ENCODE measurements at places on chromosomes 1 and 21.

- no peak for DNase-seq
Measured at GRCh38 chr21:38178653-38179470, 77.9 kb upstream of the KCNJ15 start.

DNA sequence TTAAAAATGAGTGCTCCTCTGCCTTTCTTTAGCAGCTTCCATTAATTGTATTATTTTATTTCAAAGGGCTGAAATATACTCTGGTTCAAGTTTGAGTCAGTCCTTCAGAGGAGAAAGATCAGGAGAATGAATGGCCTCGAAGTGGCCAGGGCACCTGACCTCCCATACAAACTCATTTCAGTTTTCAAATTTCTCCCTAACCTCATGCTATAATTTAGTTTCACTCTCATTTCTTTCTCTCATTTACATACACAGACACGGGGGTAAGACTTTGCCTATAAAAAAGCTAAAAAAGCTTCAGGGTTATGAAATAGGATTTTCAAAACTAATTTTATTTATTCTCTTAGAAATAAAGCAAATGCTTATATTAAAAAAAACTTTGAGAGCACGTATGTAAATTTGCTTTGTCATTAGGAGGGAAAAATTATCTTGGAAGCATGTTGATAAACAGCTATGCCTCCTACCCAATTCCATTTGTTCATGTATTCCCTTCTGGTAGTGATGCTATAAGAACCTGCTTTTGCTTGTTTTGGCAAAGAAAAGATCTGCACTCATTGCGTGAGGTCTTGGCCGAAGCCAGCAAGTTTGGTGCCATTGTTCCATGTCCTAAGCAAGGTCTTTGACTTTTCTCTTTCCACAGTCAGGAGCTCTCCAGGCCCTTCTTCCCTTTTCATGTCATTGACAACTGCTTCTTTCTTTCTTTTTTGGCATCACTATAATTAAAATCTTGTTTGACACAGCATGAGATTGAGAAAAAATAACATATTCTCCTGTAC, 80.4 kb upstream of the LRRC53 start:
- DNase-seq, result no peak

- no peak for DNase-seq
Measured at GRCh38 chr1:115596080-115596780, 45.5 kb upstream of the VANGL1 start.

GRCh38 chr1:53835491-53835890, 2.6 kb downstream of the NDC1 start:
- DNase-seq, result no peak

DNA sequence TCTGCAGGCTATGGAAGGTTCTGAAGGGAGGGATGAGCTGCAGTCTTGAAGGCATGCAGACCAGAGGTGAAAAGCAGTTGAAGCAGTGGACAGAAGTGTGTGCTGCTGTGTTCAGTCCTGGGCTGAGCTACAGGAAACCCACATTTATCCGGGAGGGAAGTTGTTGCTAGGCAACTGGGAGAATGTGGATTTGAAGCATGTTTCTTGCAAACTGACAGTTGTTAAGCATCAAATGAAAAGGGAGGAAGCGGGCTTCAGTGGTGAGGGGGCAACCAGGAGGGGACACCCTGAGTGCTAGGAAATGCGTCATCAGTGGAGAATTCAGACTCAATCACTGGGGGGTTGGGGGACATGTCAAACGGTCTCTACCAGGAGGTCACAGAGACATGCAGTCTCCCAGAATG, 28.7 kb downstream of the ABCA4 start:
- peak; percentile 7 for DNase-seq

DNA sequence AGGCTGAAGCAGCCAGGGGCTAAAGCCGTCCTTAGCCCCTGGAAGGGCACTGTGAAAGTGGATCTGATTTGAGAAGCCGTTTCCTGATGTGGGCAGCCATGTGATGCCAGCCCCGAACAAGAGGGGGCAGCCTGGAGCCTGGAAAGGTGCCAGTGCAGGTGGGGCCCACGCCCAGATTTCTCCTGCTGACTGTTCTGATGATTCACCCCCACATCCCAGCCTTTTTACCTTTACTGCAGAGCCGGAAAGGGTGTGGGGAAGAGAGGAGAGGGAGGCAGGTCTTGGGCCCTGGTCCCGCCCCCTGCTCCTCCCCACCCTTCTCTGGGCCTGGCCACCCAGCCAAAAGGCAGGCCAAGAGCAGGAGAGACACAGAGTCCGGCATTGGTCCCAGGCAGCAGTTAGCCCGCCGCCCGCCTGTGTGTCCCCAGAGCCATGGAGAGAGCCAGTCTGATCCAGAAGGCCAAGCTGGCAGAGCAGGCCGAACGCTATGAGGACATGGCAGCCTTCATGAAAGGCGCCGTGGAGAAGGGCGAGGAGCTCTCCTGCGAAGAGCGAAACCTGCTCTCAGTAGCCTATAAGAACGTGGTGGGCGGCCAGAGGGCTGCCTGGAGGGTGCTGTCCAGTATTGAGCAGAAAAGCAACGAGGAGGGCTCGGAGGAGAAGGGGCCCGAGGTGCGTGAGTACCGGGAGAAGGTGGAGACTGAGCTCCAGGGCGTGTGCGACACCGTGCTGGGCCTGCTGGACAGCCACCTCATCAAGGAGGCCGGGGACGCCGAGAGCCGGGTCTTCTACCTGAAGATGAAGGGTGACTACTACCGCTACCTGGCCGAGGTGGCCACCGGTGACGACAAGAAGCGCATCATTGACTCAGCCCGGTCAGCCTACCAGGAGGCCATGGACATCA, at the start of gene SFN:
Gene SFN, plus strand, starts transcription at position 369 of the 904 bp plus-strand sequence. Its CDS starts 64 bp downstream, at position 433.
- DNase-seq, result no peak

DNA sequence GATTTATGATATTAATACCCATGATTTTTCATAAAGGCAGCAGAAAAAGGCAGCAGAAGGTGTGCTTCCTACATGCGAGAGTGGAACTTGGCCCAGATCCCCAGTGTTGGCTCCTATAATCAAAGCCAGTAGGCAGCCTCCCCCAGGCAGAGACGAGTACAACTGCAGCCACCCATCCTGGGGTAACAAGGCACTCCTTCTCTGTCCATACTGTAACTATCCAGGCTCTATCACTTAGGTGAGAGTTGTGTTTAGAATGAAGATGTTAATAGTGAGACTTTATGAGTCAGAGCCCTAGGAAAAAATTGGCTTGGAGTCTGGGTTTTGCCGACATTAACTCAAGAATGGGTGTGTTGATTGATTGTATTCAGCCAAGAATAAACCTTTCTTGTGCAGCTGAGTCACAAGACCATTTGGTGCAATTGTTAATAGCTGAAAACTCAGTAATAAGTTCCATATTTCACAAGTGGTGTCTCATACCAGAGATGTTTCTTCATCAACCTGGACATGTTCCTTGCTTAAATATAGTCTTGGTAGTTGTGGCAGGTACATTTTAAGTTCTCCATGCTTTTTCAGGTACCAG, 322.3 kb downstream of the DUSP10 start:
- DNase-seq, result no peak

GRCh38 chr1:202160377-202160940, at the start of gene PTPN7:
TSS of gene PTPN7 (minus strand) at chr1:202160602. CDS start at chr1:202159402, 1,200 bp downstream.
- DNase-seq, result peak; percentile 49

DNA sequence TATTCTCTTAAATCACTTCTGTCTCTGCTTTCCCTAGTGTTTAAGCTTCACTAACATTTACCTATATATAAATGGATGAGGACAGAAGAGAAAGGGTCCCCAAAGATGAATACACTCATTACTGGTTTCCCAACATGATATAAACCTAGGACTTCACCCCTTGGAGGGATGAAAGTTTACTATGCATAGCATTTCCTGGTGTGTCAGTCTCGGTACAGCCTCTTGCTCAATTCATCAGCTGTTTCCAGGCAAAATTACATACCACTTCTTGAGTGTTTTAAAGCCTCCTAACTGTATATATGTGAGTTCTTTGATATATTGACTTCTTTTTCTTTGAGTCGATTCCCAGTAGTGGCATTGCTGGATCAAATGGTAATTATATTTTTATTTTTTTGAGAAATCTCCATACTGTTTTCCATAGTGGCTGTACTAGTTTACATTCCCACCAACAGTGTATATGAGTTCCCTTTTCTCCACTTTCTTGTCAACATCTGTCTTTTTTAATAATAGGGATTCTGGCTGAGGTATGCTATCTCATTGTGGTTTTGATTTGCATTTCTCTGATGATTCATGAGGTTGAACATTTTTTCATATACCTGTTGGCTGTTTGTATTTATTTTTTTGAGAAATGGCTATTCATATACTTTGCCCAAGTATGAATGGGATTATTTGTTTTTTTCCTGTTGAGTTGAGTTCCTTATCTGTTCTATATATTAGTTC, 259.3 kb upstream of the CACYBP start:
- no peak for DNase-seq

GRCh38 chr1:21295002-21295401, 4.7 kb upstream of the ECE1 start:
- DNase-seq, result peak; percentile 97

- no peak for DNase-seq
Measured at GRCh38 chr1:119001181-119002027, 13.3 kb upstream of the TBX15 start.

GRCh38 chr1:168629466-168629865, 53.1 kb downstream of the XCL1 start:
- no peak for DNase-seq

DNA sequence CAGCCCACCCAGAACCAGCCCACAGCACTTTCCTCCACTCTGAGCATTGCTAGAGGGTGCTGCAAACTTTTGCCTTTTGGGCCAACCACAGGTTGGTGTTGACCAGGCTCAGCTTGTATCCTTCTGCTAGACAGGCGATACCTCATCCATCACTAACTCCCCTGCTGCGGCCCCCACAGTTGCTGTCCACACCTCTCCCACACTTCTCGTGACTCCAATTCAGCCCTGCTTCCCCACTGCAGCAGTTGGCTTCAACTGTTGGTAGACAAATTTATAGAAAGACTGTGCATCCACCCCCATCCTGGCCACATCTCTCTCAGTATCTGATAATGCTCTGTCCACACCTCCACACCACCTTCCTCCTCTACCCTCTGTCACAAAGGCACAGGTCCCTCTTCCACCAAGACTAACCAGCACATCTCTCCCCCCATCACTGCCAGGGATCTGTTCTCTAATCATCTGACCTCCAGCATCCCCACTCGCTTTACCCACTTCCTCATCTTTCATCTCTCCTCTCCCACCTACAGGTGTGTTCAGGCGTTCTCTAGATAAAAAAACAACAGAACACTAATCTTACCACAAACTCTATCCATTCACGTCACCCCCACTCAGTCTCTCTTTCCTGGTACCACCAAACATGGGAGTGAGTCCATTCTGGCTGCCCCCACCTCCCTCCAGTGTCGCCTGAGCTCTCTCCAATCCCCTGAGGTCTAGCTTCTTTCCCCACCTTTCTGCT, 15.8 kb upstream of the SLC25A44 start:
- no peak for DNase-seq

GRCh38 chr1:64440183-64440826, 29.6 kb upstream of the CACHD1 start:
- peak; percentile 6 for DNase-seq

DNA sequence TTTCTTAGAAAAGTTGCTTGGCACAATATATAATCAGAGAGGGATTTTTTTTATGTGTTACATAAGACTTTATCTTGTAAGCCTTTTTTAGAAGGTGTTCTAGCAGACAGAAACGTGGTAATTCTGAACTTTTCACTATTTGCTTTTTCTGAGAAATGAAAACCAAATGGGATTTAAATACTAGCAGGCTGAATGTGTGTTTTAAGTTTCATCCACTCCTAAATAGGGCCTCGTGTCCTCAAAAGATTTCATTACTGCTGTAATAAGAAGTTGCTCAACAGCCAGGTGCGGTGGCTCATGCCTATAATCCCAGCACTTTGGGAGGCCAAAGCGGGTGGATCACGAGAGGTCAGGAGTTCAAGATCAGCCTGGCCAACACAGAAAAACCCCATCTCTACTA, 44.7 kb upstream of the FMO2 start:
- no peak for DNase-seq

DNA sequence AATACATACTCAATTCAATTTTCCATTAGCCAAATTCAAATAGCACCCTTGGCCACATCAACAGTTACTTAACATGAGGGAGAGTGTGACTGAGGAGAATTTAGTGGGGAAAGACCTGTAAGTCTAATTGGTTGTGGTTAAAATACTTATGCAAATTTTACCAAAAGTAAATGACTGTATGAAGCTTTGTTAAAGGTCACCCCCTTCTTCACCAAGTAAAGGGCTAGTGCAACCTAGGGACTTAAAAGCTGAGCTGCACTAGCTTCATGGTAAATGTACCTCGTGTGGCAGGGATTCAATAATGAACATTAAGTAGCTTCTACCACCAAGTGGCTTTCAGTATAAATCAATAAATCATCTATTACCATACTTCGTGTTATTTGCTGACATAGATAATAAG, 372.0 kb downstream of the NTNG1 start:
- no peak for DNase-seq

DNA sequence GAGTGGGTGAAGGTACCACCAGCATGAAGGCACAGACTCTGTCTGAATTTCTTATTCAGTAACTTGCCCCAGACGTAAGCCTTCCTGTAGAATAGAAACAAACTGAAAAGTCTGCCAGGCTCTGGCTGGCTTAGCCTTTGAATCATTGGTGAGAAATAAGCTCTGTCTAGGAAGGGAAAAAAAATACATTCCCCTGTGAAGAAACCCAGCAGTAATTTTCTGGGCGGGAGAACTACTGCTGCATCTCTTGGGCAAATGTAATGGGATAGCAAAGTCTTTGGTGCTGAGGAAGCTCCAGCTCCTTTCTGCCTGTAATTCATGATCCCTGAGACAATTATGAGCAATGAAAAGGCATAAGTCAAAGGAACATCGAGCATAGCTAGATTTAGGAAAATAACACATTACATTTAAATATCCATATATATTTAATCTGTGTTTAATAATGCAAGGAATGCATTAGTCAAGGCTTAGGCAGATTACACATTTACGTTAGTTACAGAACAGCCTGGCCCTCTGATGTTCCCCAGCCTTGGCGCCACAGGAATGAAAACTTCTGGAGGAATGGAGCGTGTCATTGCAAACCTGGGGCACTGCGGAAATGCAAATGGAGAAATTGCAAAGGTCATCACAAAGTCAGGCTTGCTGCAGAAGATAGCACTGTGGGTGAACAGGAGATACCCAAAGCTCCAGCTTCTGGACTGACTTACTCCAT, 216.3 kb upstream of the CAMK1G start:
- DNase-seq, result no peak

DNA sequence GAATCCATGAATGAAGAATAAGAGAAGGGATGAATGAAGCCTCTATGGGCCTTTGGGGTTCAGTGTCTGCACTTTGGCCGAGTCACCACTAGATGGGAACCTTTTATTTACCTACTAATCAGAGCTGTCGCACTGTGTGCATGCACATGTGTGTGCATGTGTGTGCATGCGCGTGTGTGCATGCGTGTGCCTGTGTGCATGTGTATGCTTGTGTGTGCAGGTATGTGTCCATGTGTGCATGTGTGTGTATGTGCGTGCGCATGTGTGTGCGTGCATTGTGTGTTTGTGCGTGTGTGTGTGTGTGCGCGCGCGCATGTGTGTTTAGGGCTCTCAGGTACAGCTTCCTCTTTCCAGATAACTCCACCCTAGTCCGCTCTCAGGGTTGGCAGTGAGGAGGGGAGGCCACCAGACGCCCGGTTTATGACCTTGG, 20.4 kb upstream of the UBXN10 start:
- no peak for DNase-seq

DNA sequence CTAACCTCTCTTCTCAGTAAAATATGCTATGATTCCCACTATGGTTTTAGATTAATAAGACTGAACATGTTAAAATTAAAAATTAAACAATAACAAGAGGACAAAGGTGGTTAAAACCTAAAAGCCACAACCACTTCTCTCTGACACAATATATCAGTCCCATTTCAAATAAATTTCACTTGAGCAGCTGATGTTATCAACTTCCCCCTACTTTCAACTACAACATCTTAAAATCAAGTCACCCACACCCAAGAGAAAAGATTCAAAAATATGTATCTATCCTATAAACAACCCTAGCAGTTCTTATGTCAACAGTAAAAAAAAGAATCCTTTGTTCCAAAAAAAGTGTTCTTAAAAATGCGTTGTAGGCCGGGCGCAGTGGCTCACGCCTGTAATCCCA, 7.5 kb downstream of the PUM1 start:
- DNase-seq, result no peak

All from CD14-positive monocyte (primary cell).